PC-9 (cell line): ENCODE measurements at places on chromosomes 11 and 22.

DNA sequence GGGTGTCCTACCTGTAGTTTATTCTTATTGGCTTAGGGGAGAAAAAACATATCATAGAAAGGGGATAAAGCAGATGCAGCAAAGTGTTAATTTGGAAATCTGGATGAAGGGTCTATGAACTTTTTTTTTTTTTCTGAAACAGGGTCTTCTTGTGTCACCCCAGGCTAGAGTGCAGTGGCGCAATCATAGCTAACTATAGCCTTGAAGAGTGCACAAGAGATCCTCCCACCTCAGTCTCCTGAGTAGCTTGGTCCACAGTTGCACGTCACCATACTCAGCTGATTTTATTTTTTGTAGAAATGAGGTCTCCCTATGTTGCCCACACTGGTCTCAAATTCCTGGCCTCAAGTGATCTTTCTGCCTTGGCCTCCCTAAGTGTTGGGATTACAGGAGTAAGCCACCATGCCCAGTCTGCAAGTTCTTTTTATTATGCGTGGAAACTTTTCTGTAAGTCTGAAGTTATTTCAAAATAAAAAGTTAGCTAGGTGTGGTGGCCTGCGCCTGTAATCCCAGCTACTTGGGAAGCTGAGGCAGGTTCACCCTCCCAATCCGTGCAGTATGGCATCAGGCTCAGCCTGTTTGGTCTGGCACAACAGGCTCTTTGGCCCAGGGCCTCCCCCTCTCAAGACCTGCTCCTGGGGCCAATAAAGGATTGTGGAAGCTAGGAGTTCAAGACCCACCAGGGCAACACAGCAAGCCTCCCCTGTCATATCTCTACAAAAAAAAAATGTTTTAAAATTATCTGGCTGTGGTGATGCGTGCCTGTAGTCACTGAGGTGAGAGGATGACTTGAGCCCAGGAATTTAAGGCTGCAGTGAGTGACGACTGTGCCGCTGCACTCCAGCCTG lies 111.9 kb downstream of the MED15 start:
- H3K27ac ChIP-seq: no peak overlapping the region
- H3K27me3 ChIP-seq: no peaks in the 10 kb centered on the region
- H3K4me3 ChIP-seq: no peak overlapping the region
- H3K36me3 ChIP-seq: no peaks in the 10 kb centered on the region

DNA sequence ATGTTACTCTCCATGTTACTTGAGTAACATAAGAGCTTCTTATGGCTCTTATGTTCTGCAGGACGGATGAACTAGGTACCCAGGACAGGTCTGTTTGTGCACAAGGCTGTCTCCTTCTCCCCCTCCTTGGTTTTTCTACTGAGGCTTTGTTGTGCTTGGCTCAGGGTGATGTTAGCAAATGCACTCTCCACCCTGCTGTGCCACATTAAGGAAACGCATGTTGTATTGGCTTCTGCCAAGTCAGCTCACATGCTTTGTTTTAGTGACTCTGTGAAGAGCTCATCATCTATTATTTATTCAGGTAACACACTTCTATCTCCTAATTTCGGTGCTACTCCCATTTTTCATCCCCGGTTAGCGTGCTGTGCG lies 108.3 kb downstream of the PTPRJ start:
- no peak for DNase-seq
- H3K27ac ChIP-seq: no peak overlapping the region
- no peaks in the 10 kb centered on the region for H3K27me3 ChIP-seq
- no peaks in the 10 kb centered on the region for H3K36me3 ChIP-seq
- H3K4me3 ChIP-seq: no peak overlapping the region

GRCh38 chr11:66450560-66450959 lies 11.9 kb upstream of the MRPL11 start:
- H3K4me1 ChIP-seq: peaks cover 20% of the 10 kb centered on the region
- no peaks in the 10 kb centered on the region for H3K36me3 ChIP-seq
- no peaks in the 10 kb centered on the region for H3K27me3 ChIP-seq
- no peak overlapping the region for H3K27ac ChIP-seq

- no peaks in the 10 kb centered on the region for H3K27me3 ChIP-seq
- no peak overlapping the region for H3K4me3 ChIP-seq
- DNase-seq: no peak
- no peak overlapping the region for H3K27ac ChIP-seq
Measured at GRCh38 chr11:87356428-87356827, 318.7 kb downstream of the TMEM135 start.

DNA sequence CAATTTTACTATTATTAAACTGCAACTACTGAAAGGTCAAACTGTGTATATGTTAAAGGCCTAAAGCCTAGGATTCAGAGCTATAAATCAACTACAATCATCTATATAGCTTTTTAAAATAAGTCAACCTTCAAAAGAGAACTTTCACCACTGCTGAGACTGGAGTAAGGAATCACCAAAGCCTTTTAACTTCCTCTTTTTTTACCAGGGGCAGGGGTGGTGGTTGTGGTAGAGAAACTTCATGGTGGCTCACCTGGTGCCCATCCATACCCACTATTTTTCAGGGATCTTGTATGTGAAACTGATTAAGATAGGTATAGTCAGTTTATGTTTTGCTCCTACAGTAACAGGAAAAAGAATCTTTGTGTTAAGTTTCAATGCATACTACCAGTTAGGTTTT lies 31.5 kb downstream of the TSG101 start:
- peaks cover 34% of the 10 kb centered on the region for H3K36me3 ChIP-seq
- no peak overlapping the region for H3K4me3 ChIP-seq
- DNase-seq: no peak
- no peaks in the 10 kb centered on the region for H3K27me3 ChIP-seq
- H3K4me1 ChIP-seq: peaks cover 42% of the 10 kb centered on the region

DNA sequence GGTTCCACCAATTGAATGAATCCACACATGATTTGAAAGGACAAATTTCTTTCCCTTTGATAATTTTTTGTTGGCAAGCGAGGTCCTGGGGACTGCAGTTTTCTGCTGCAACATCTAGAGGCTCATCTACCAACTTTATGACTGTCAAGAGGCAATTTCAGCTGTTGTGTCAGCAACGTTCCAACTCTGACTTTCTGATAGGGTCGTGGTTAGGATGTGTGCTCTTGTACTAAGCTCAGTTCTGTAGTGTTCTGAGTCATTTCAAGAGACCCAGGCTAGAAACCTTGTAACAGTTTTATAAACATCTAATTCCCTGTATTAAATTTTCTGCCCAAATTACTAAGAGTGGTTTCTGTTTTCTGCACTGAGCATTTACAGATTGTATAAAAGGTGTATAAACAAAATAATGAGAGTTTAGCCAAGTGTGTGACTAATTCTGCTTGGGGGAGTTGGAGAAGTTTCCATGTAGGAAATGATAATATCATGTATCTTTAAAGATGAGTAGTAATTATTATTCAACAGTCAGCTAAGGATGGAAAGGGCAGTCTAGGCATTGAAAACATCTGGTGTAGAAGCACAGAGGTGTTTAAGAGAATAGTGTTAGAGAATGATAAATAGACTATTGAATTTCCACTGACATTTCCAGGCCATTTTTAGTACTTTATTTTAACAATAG lies 72.2 kb downstream of the RBMXL2 start:
- no peaks in the 10 kb centered on the region for H3K36me3 ChIP-seq
- no peak overlapping the region for H3K4me3 ChIP-seq

GRCh38 chr11:82865841-82866240 lies 34.4 kb downstream of the PRCP start:
- no peak overlapping the region for H3K4me3 ChIP-seq
- H3K27me3 ChIP-seq: no peaks in the 10 kb centered on the region
- no peak overlapping the region for H3K27ac ChIP-seq
- H3K4me1 ChIP-seq: no peaks in the 10 kb centered on the region

DNA sequence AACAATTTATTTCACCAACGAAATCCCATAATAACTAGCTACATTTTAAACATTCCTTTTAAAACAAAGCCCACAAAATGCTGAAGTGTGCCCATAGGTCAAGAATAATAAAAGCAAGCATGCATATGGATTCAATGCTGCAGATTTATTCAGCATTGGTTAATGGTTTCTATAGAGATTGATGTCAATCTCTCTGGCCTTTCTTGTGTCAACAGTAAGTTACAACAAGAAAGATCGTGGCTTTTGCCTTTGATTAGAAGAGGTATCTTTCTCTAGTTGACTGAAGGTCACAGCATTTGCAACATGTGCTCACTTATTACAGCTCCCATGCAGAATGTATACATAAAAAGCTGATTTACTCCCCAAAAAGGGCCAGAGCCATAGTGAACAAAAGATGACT lies 1.4 kb upstream of the SOX6 start:
- no peaks in the 10 kb centered on the region for H3K27me3 ChIP-seq
- H3K4me1 ChIP-seq: no peaks in the 10 kb centered on the region
- DNase-seq: no peak
- H3K27ac ChIP-seq: no peak overlapping the region
- H3K36me3 ChIP-seq: no peaks in the 10 kb centered on the region

DNA sequence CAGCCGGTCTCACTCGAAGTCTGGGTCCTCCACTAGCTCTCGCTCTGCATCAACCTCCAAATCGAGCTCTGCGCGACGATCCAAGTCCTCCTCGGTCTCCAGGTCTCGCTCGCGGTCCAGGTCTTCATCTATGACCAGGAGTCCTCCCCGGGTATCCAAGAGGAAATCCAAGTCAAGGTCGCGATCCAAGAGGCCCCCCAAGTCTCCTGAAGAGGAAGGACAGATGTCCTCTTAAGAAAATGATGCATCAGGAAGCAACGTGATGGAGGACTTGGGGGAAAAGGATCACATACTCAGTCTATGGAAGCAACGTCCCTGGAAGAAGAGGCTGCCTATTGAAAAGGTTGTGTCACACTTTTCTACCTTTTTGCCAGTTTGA lies 1.1 kb downstream of the SRSF8 start:
- no peaks in the 10 kb centered on the region for H3K27me3 ChIP-seq
- peaks cover 12% of the 10 kb centered on the region for H3K36me3 ChIP-seq
- H3K27ac ChIP-seq: peak overlapping the region; percentile 85
- peaks cover 25% of the 10 kb centered on the region for H3K4me1 ChIP-seq
- DNase-seq: no peak

DNA sequence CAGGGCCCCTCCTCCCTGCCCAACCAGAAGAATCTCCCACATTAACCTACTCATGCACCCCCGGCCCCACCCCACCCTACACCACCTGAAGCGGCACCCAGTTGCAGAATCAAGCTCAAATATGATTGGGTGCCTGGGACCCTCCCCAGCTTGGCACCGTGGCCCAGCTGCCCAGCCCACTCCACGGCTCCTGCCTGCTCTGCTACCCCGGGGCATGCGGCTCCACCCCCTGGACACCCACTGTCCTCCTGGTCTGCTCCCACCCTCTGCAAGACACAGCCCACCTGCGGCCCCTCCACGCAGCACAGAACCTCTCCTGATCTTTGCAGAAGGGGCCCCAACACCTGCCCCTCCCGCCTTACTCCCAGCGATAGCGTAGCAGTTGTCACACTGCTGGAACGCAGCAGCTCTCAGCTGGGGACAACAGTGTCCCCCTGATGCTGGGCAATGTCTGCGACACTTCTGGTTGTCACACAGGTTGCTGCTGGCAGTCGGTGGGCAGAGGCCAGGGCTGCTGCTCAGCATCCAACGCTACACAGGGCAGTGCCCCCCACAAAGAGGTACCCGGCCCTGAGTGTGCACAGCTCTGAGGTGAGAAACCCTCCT lies 32.0 kb upstream of the TESMIN start:
- no peaks in the 10 kb centered on the region for H3K4me1 ChIP-seq
- no peaks in the 10 kb centered on the region for H3K27me3 ChIP-seq
- no peak overlapping the region for H3K4me3 ChIP-seq

GRCh38 chr22:21876486-21877176 lies 9.2 kb upstream of the MAPK1 start:
- no peaks in the 10 kb centered on the region for H3K36me3 ChIP-seq
- H3K4me1 ChIP-seq: no peaks in the 10 kb centered on the region
- H3K27ac ChIP-seq: peak overlapping the region; percentile 9; the same call in 1 of the 2 replicates
- no peak for DNase-seq
- H3K4me3 ChIP-seq: no peak overlapping the region

- DNase-seq: no peak
- no peaks in the 10 kb centered on the region for H3K4me1 ChIP-seq
- H3K27me3 ChIP-seq: peaks cover 28% of the 10 kb centered on the region
- H3K4me3 ChIP-seq: no peak overlapping the region
- no peak overlapping the region for H3K27ac ChIP-seq
Measured at GRCh38 chr11:131691181-131692041, 321.0 kb downstream of the NTM start.

DNA sequence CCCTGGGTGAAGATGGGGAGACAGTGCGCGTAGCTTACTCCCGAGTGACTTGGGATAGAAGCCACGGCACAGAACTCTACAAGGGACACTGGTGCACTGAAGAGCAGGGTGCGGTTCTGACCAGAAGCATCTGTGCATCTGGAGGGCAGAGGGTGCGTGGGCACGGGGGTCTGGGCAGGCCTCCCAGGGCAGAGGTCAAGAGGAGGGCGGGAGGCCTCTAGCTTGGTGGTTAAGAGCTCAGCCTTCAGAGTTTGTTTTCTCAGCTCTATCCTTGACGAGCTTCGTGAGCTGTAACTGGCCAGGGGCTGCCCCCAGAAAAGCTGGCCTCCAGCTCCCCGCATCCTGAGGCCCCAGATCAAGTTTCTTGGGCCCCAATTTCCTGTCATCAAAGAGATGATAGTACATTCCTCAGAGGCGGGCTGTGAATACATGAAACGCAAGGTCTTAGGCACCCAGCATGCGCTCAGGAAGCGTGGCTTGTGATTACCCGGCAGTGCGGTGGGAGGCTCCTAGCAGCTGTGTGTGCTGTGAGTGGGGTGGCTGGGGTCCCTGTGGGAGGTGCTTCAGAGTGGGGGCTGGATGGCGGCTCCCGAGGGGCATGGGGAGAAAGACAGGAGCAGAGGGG lies 6.0 kb upstream of the BID start:
- DNase-seq: no peak
- no peaks in the 10 kb centered on the region for H3K36me3 ChIP-seq
- no peak overlapping the region for H3K4me3 ChIP-seq

DNA sequence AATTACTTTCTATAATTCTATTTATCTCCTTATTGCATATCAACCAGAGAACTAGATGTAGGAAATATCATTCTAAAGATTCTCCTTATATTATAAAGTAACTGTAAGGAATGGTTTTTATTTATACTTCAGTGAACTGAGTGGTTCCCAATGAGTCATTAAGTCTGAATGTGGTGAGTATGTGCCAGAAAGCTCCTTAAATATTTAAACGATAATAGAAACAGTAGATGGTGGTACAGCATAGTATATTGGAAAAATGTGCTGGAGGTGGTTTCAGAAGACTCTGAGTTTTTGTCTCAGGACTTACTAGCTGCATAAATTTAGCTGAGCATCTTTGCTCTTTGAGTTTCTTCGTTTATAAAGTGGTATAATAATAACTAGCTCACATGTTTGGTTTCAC lies 653.5 kb downstream of the FAM181B start:
- H3K27ac ChIP-seq: no peak overlapping the region
- no peak for DNase-seq
- no peak overlapping the region for H3K4me3 ChIP-seq
- no peaks in the 10 kb centered on the region for H3K4me1 ChIP-seq
- no peaks in the 10 kb centered on the region for H3K27me3 ChIP-seq
